ENCODE measurements at places on chromosomes 2 and 18. TPM values are rescaled to one million over a fixed set of nuclear protein-coding genes. Genes with fewer than 3 reads are reported as not detected.

MYO5B gene
- 185 TPM for polyA plus RNA-seq

TUBA4B gene
- 0.06 TPM for polyA plus RNA-seq

FSHR gene
- not detected for polyA plus RNA-seq

LAMA3 gene
- 9.7 TPM for polyA plus RNA-seq

KLHL41 gene
- polyA plus RNA-seq = 1.6 TPM

NIFK gene
- 21.9 TPM for polyA plus RNA-seq

ABCB11 gene
- polyA plus RNA-seq = 0.03 TPM

Measured in small intestine (tissue), 16 donors.